ENCODE measurements at places on chromosomes 11 and 22. TPM values are rescaled to one million over a fixed set of nuclear protein-coding genes. Genes with fewer than 3 reads are reported as not detected.

GRCh38 chr11:72831521-72832300 is 17.5 kb downstream of the ATG16L2 start:
- DNase-seq, result no peak

GRCh38 chr22:38290347-38290746 is 17.5 kb upstream of the TMEM184B start:
- DNase-seq, result no peak

DNA sequence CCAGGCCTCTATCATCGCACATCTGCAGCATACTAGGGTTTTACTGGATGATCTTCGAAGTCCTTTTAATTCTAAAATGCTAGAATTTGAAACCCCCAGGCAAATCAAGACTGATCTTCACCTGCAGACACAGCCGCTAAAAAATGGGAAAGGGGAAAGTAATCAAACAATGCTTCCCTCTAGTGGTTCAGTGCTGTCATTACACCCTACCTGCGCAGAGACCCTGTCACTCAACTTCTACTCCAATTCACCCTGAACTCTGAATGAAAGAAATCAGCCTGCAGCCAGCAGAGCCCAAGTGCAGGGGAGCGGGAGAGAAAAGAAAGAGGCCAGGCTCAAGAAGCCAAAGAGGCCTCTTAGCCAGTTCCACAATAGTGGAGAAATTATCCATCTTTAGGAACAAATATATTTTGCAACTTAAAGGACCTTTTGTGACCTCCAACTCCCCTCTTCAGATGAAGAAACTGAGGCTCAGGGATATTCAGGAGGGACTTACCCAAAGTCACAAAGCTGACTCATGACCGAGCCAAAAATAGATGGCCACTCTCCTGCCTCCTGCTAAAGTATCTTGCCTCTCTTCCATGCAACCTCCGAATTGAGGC is 33.0 kb downstream of the SERGEF start:
- DNase-seq, result no peak

- no peak for DNase-seq
Measured at GRCh38 chr22:19704355-19705015, 9.8 kb upstream of the SEPTIN5 start.

DNA sequence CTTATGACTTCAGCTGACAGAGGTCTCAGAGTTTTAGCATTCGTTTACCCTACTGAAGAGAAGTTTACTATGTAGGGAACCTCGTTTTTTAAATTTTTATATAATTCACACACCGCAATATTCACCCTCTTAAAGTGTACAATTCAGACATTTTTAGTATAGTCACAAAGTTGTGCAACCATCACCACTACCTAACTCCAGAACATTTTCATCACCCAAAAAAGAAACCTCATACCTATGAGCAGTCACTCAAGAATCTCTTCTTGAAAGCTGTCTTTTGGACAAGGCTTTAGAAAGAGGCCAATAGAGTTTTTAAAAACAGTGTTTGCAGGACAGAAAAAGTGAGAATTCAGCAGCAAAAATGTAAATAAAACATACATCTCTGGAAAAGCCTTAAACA is 39.5 kb upstream of the CLNS1A start:
- no peak for DNase-seq

DNA sequence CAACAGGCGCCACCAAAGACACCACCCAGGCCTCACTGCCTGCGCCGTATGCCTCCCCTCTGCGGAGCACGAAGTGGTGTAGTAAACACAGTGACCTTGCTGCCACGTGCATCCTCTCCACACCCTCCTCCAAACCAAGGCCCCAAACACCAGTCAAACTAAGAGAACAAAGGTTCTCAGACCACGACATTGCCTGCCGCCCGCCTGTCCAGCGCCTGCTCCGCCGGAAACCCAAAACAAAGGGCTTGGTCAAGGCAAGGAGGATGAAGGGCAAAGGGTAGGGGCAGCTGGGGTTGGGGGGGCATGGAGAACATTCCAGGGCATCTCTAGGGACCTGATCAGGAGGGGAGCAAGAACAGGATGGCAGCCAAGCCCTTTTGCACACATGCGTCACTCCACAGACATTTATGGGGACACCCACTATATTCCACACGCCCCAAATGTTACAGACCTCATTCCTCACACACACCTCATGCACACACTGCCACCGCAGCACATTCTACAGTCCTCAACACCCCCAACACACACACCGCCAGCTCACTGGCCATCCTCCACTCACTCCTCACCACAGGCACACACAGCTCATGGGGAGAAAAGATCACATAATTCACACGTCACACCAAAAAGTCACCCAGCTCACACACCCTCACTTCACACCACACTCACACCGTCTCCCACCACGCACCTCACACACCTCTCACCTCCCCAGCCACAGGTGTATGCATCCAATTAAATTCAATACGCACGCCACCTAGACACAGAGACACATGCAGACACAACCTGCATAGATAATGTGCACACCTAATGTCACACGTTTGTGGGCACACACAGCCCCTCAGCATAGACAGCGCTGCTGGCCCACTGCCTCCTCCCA is 34.5 kb downstream of the PDE2A start:
- DNase-seq, result no peak

- no peak for DNase-seq
Measured at GRCh38 chr22:21651521-21652009, 9.5 kb downstream of the SDF2L1 start.

Gene PLEKHB1
- polyA plus RNA-seq, result 18.5 TPM

Gene ACER3
- 13.4 TPM for polyA plus RNA-seq

Gene CARNS1
- 2.5 TPM for polyA plus RNA-seq

Gene AKIP1
- 20.8 TPM for polyA plus RNA-seq

Gene EIF3L
- 1,071 TPM for polyA plus RNA-seq

Gene OR8D1
- polyA plus RNA-seq, result not detected
